Neural crest cell (in vitro differentiated cells): ENCODE measurements at places on chromosomes 6 and 20. TPM values are rescaled to one million over a fixed set of nuclear protein-coding genes. Genes with fewer than 3 reads are reported as not detected.

GRCh38 chr20:63432577-63433325, 39.7 kb downstream of the KCNQ2 start:
- DNase-seq: no peak
- H3K4me3 ChIP-seq: no peak overlapping the region
- H3K27me3 ChIP-seq: no peaks in the 10 kb centered on the region
- H3K36me3 ChIP-seq: peaks cover 8% of the 10 kb centered on the region
- no peak overlapping the region for H3K27ac ChIP-seq

- no peaks in the 10 kb centered on the region for H3K27me3 ChIP-seq
- H3K27ac ChIP-seq: peak overlapping the region; percentile 48
- no peak overlapping the region for H3K4me3 ChIP-seq
- no peaks in the 10 kb centered on the region for H3K36me3 ChIP-seq
- DNase-seq: no peak
These were observed 29.5 kb downstream of the TSHZ2 start for GRCh38 chr20:53001498-53002301.

- H3K27me3 ChIP-seq: no peaks in the 10 kb centered on the region
- DNase-seq: no peak
- H3K4me1 ChIP-seq: peaks cover 24% of the 10 kb centered on the region
- H3K27ac ChIP-seq: no peak overlapping the region
These were observed 41.7 kb upstream of the REV3L start for GRCh38 chr6:111524735-111525134.

Gene MAS1
- total RNA-seq: not detected in 2 replicates

Gene ENPP4
- total RNA-seq: 3.3 and 3.6 TPM in 2 replicates
